Fibroblast of skin of back (primary cell): ENCODE measurements at places on chromosomes 16 and 17.

GRCh38 chr17:73722165-73722564 lies 77.9 kb upstream of the SDK2 start:
- no peak for DNase-seq

DNA sequence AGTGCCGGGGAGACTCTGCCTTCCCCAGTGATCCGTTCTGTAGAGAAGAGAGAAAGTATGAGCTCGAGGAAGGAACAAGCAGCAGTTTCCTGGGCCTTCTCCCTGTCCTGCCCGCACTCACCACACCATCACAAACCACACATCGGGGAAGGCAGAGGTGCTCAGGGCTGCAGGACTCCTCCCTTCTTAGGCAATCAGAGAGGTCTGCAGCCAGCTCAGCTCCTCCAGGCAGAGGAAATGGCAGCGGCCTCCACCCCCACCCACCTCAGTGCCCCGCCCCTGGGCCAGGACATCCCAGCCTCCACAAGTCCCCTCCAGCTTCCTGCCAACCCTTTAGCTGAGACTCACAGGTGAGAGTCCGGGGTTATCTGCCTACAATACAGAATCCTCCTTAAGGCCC lies 2.0 kb downstream of the ZNF319 start:
- DNase-seq = no peak

DNA sequence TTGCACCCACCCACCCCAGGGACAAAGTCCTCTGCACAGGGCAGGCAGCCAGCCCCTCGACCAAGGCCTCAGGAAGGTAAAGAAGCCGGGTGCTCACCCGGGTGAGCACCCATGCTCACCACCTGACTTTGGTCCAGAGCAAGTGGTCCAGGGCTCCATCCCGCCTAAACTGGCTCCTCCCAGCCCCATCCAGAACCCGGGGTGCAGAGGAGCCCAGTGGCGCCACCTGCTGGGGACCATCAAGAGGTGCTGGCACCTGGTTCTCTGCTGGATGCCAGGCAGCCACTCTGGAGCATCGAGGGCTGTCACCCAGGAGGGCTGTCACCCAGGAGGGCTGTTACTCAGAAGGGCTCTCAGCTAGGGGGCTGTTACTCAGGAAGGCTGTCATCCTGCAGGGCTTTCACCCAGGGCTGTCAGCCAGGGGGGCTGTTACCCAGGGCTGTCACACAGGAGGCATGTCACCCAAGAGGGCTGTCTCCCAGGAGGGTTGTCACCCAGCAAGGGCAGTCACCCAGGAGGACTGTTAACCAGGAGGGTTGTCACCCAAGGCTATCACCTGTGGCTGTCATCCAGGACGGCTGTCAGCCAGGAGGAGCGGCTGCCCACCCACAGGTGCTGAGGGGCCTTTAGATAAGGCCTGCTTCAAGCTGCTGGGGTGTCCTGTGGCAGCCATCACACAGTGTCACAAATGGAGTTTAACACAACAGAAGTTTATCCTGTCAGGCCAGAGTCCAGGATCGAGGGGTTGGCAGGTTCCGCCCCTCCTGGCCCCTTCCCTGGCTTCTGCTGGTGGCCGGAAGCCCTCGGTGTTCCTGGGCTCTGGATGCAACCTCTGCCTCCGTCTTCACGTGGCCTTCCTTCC lies 98.5 kb downstream of the TNFRSF13B start:
- no peak for DNase-seq

DNA sequence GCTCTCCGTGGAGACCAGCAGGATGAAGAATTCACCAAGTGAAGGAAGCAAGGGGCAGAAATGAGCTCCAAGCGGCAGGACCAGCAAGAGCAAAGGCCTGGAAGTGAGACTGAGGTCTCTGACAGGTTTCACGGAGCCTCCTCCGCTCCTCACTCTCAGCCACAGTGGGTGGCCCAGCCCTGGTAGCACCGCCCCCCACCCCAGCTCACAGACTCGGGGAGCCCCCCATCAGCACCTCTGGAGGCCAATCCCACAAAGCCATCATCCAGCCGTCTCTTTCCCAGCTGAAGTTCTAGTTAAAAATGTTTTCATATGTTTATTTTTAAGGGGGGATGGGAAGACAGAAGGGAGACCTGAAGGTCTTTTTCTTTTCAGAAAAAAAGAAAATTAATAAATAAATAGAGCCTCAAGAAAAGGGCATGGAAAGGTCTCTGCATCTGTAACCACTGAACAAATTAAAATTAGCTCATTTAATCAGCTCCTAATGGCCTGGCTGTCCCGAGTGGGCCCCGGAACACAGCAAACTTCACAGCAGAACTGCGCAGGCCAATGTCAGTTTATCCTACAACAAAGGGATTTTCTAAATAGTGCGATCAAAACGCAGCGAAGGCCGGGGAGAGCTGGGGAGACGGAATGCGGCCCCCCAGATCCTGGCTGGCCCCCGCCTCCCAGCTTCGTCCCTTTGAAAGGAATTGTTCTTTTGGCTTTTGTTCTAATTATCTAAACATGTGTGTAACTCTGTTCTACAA lies 190.3 kb downstream of the ZNF423 start:
- DNase-seq = no peak
